ENCODE measurements at places on chromosomes 1 and 21.

- DNase-seq, result no peak
Measured at GRCh38 chr1:98963064-98963758, 41.5 kb downstream of the PLPPR5 start.

DNA sequence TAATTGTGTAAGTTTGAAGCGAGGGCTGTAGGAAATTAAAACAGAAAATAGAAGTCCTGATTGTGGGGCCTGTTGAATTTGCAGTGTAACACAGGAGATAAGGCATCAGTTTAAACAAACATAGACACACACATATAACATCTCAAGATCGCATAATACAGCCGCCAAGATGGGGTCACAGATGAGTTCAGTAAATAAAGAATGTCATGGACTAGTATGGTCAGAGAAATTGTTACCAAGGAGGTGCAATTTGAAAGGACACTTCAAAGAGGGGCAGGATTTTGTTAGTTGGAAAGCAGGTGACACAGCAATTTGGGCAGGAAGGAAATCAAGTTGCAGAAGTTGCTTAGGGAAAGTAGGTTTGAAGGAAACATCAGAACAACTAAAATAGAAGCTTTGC is 450.0 kb downstream of the USP25 start:
- no peak for DNase-seq

- DNase-seq, result peak; percentile 86
Measured at GRCh38 chr1:21659099-21659923, 9.8 kb downstream of the RAP1GAP start.

DNA sequence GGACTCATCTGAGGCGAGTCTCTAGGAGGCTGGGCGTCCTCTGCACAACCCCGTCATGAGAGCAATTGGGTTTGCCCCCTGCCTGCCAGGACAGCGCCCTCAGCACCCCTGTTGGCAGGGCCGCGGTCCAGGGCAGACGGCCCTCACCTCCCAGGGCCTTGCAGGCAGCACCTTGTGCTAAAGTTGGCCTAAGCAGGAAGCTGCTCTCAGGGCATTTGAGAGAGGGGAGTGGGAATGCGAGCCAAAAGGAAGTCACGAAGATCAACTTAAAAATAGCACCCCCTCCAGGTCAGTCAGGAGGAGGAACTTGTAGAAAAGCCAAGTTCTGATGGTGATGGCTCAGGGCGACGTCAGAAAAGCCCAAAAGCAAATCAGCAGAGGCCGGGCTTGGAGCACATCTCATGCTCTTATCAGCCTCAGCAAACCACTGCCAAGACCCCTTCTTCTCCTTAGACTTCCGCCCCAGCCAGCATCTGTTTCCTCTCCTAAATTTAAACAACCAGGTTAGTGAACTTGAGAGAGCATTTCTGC is 12.6 kb upstream of the ADORA3 start:
- DNase-seq, result peak; percentile 2

DNA sequence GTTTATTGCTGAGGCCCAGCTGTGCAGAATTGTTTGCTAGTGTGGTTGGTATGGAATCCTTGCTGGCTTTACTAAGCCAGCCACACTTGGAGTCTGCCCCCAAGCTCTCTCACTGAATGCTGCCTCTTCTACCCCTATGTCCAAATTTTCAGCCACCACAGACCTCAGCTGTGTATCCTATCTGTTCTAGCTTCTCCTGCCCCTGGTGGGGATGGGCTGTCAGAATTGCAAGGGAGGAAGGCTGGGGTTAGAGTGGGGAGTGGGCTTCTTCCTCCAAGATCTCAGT is 4.4 kb downstream of the NHLH1 start:
- no peak for DNase-seq

DNA sequence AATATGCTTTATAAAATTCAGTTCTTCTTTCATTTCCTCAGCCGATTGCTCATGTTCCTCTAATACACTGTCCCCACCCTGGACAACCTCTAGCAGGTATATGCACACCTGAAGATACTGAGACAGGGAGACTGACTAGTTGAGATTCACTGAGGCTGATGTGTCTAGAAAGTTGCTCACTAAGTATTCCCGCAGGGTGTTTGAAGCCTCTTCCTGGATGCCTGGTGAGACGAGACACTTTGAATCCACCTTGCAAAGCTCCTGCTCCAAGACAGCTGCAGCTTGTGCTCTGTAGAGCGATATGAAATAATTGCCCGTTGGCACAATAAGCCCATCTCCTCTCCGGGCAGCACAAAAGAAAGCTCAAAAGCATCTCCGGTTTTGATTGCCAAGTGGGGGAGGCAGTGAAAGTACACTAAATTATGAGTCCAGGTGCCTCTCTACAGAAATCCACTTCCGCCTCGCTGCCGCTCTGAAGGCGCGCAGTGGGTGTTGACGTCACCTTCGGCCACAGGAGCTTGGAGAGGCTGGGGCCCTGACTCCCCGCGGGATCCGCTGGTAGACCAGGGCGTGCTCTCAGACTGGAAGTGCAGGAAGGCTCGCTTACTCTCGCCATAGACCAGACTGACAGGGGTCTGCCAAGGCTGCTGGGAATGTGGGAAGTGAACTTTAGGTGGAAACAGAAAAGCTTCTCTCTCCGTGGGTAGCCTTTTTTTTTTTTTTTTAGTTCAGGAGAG is 46.3 kb downstream of the GPA33 start:
- peak; percentile 97 for DNase-seq

- DNase-seq, result peak; percentile 91
Measured at GRCh38 chr1:60903591-60903990, 178.8 kb upstream of the NFIA start.

GRCh38 chr21:16169102-16169511 is 439.3 kb downstream of the USP25 start:
- no peak for DNase-seq

DNA sequence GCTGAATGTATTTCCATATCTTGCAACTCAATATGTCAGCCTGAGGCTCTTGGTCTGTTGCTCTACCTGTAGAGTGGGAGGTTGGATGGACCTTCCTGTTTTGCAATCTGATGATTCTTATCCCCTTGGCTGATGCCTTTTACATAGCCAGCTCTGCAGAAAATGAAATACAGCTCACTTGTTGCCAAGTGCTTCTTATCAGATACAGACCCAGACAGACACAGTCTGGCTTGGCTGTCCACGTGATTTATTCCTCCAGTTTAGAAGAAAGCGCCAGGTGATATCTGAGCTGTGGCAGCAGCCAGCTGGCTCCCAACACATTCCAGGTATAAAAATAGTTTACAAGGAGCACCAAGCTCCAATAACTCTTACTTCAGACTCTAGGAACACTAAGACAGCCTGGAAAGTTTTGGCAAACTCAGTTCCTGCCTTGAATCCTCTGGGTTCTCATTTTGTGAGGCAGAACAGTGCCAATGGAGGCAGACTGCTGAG is 479.2 kb upstream of the USP24 start:
- DNase-seq, result no peak

GRCh38 chr1:8121261-8122159 is 95.4 kb upstream of the ERRFI1 start:
- peak; percentile 12 for DNase-seq

- DNase-seq, result peak; percentile 40
Measured at GRCh38 chr1:220952961-220953643, 73.9 kb downstream of the HLX start.

- no peak for DNase-seq
Measured at GRCh38 chr1:231108516-231109302, 53.1 kb upstream of the TRIM67 start.

- no peak for DNase-seq
Measured at GRCh38 chr1:200252531-200252930, 157.3 kb downstream of the ZNF281 start.

- no peak for DNase-seq
Measured at GRCh38 chr1:207069858-207070506, 16.9 kb downstream of the PFKFB2 start.

- DNase-seq, result no peak
Measured at GRCh38 chr1:154348429-154349076, 23.2 kb downstream of the ATP8B2 start.

DNA sequence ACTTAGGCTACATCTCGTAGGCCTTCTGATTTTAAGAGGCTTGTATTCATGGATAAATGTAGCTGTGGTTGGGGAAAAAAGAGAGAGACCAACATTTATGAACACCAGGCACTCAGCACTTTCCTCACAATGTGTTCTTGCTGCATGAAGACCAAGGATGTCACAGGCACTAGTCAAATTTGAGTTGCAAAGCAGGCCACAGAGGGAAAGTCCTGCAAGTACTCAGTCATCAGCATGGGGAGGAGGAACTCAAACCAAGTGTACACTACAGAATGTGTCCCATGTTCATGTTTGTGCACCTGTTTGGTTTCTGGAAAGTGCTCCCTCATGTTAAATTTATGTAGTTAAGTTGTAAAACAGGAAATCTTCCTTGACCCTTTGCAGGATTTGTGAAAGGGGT is 8.7 kb upstream of the MAP3K7CL start:
- DNase-seq, result no peak

DNA sequence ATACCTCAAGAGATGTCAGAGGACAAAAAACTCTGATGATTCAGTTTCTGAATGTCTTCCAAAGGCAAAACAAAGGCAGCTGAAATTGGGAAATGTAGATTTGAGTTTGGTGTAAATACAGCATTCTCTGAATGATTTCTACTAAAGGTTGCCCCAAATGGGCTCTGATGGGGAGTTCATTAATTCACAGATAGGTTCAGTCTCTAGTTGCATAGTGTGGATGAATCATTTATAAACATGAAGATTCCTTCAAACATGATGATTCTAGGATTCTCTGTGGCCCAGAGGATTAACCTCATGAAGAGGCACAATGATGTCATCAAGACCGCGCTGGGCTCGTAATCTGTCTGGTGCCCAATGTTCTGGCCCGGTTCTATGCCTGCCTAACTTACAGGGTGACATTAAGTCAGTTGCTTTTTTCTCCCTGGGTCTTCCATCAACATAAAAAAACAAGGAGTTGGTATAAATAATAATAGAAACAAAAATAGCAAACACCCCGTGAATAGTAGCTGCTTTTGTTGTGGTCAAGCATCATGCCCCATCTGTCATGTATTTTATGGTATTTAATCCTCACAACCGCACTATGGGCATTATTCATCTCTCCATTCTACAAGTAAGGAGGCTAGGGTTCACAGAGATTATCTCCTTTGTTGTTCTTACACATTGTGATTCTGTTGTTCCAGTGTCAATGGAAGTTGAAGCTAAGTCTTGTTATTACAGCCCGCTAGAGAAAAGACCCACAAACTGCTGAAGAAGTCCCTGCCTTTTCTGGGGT is 509.6 kb upstream of the USP24 start:
- DNase-seq, result no peak

GRCh38 chr1:69994241-69994640 is 211.1 kb downstream of the LRRC40 start:
- DNase-seq, result peak; percentile 18

GRCh38 chr21:15414057-15414456 is 315.7 kb upstream of the USP25 start:
- no peak for DNase-seq

Data from NCI-H69 (cell line).